ENCODE measurements at places on chromosomes 12 and 14.
A peak's percentile ranks its signal among the peaks of the same experiment; 100 is the strongest.

DNA sequence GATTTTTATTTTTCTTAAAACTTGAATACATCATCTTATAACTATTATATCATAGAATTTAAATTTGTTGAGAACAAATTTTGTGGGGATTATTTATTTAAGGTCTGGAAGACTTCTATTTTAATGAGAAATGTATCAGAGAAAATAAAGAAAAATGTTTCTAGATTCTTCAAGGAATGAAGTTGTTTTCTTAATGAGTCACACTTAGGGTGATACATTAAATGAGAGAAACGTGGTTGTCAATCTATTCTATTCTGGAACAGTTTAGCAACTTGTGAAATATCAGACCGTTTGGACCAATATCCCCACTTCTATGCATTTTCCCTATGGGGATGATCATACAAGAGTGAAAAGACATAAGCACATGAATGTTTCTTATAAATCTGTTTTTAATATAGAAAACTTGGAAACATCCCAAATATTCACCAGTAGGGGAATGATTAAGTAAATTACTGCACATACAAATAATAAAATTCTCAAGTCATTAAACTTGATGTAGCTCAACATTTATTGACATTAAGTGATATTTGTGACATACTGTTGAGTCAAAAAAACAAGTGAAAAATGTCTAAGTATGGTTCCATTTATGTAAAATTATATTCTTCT lies 88.5 kb downstream of the E2F7 start:
- DNase-seq, result no peak

- no peak for DNase-seq
Observed at GRCh38 chr14:49975276-49975675, 82.4 kb downstream of the ARF6 start.

DNA sequence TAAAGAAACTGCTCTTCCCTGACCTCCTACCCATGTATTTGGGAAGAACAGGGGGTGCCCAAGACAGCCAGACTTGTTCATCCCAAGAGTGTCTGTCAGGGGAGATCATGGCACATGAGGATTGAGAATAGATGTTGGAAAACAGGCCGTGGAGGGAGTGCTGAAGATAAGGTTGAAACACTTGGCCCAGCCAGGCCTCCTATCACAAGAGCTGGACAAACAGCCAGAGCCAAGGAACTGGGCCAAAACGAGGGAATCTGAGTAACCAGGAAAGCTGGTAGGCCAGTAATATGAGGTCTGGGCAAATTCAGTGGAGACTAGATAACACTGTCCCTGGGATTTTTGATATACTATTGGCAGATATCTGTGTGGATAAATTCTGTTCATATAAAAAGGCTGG lies 161.7 kb downstream of the TMX1 start:
- DNase-seq, result no peak

DNA sequence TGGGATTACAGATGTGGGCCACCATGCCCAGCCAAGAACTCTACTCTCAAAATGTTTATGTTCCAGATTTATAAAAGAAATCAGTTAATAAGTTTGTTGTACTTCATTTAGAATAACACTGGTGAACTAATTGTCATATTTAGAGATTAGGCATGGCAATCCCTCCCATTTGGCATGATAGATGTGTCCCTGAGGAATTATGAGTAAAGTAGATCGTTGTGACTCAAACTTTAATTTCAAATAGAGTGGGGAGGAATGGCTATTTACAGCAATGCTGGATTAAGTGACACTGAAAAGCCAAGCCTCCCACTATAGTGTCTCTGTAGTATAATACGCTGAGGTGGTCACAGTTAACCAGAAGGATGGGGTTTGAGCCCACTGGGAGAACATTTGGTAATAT lies 39.3 kb upstream of the RTRAF start:
- no peak for DNase-seq

- no peak for DNase-seq
Observed at GRCh38 chr14:24631749-24632335, 2.1 kb downstream of the GZMB start.

DNA sequence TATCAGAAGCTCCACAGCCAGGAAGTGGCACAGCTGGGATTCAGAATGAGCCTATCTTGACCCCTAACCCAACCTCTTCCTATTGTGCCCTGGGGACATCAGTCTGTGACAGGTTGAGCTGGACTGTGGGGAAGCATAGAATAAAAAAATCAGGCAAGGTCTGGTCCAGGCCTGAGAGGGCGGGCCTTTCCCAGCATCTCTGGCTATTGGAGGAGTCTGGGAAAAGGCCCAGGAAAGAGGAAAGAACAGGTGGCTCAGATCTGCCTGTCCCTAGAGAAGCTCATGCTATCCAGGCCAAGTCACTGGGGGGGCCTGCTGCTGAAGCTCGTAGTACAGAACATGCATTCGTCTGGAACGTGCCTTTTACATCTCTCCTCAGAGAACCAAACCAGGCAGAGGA lies 100.5 kb downstream of the PPM1H start:
- no peak for DNase-seq

GRCh38 chr12:89875225-89875624 lies 166.6 kb upstream of the ATP2B1 start:
- DNase-seq, result no peak

DNA sequence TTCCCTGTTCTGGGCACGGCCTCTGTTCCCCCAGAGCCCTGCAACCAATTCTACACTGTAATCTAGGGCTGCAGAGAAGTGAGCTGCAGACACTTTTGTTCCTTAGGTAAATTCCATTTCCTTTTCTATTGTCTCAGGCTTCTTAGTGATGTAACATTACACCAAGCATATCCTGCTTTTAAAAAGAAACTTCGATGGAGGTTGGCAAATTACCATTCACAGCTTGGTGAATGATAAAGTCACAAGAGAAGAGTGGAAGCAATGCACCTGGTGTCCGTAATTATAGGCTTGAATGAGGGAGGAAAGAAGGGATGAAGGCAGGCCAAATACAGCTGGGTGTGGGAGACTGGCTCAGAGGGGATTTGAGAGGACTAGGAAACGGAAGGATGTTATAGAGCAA lies 68.6 kb downstream of the PPM1A start:
- DNase-seq, result no peak

GRCh38 chr14:35159742-35160409 lies 37.5 kb downstream of the PRORP start:
- DNase-seq, result no peak

DNA sequence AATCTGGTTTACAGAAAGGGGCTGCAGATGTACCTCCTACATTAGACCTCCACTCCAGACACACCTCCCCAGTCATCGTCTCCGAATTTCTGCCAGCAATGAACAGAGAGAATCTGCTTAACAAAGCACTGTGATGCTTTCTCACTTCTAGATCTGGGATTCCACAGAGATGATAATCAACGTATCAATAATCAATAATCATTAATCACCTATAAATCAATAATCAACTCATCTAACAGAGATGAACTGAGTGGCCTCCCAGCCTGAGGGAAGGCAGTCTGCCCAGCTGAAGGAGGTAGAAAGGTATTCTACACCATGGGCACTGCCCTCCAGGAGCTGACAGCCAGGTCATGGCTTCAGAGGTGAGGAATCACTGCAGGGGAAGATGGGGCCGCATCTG lies 183.2 kb downstream of the TMEM132D start:
- no peak for DNase-seq

DNA sequence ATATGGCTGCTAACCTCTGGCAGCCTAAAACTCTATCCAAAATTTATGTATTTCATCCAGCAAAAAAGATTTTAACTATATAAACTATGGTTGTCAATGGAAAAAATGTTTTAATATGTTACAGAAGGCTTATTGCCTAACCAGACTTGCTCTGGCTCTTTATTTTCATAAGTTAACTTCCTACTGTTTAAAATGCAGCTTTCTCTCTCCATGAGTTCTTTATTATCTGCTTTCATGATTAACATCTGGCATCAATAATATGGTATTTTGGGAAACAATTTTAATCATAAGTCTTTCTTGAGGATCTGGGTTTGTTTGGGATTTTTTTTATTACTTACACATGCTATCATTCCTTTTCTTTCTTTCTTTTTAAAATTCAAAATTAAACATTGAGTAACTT lies 20.5 kb downstream of the KERA start:
- DNase-seq, result no peak

DNA sequence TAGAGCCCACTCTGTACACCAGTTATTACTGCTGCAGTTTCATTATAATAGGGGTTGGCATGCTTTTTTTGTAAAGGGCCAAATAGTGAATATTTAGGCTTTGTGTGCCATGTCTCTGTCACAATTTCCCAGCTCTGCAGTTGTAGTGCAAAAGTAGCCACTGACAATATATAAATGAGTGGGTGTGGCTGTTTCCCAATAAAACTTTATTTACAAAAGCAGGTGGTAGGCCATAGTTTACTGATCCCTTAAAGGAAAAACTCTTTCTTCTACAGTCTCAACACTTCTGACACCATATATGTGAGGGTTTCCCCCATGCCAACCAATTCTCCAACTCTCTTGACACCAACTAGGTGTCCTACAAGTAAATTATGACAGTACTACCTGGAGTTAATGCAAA lies 110.2 kb upstream of the NAP1L1 start:
- DNase-seq, result no peak

GRCh38 chr14:67943947-67944346 lies 124.4 kb downstream of the RAD51B start:
- DNase-seq, result peak; percentile 18

DNA sequence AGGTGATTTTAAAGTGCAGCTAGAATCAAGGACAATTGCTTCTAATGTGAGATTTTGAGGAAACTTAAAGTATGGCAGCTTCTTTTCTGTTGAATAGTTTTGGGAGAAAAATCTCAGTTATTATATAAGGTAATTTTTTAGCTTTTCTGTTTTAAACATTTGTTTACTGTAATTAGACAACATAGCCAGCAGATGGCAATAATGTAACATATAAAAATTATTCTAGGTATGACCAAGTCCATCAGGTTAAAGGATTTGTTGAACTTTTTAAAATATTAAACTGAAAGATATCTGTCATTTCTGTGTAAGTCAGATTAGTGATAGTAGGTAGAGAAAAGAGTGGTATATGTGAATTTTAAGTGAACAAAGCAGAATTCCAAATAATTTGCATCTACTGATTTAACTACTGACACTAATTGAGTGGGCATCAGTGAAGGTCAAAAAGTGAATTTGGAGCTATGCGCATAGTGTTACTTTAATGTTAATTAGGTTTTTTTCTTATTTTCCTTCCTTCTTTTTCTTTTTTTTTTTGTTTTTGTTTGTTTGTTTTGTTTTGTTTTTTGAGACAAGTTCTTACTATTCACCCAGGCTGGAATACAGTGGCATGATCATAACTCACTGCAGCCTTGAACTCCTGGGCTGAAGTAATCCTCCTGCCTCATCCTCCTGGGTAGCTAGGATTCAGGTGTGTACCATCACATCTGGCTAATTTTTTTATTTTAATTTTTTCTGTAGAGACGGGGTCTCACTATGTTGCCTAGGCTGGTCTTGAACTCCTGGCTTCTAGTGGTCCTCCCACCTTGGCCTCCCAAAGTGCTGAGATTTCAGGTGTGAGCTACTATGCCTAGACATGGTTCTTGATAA lies 18.6 kb downstream of the PRORP start:
- DNase-seq, result no peak

GRCh38 chr12:1350934-1351240 lies 243.5 kb downstream of the FBXL14 start:
- DNase-seq, result no peak

DNA sequence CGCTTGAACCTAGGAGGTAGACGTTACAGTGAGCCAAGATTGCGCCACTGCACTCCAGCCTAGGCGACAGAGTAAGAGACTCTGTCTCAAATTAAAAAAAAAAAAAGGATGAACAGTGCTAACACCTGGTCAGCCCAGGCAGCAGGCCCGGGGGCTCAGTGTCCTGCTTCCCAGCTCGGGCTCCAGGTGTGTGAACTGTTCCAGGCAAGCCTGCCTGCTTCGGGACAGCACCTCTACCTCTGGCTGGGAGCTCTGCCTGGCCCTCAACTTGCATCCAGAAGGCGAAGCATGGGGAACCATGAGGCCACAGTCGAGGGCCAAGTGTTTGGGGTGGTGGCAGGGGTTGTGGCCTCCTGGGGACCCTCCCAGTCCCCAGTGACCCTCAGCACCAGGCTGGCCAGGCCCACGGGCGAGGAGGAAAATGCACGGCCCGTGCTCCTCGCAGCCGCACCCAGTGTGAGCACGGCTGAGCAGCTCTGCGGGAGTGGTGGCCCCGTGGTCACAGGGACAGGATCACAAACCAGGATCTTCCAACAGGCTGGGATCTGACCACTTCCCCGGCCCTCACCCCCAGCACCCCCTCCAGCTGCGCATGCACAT lies 15.5 kb downstream of the CDCA4 start:
- DNase-seq, result no peak

- DNase-seq, result no peak
Observed at GRCh38 chr12:18849080-18849479, 111.2 kb downstream of the CAPZA3 start.

- DNase-seq, result no peak
Observed at GRCh38 chr14:102097441-102098135, 10.7 kb upstream of the HSP90AA1 start.

DNA sequence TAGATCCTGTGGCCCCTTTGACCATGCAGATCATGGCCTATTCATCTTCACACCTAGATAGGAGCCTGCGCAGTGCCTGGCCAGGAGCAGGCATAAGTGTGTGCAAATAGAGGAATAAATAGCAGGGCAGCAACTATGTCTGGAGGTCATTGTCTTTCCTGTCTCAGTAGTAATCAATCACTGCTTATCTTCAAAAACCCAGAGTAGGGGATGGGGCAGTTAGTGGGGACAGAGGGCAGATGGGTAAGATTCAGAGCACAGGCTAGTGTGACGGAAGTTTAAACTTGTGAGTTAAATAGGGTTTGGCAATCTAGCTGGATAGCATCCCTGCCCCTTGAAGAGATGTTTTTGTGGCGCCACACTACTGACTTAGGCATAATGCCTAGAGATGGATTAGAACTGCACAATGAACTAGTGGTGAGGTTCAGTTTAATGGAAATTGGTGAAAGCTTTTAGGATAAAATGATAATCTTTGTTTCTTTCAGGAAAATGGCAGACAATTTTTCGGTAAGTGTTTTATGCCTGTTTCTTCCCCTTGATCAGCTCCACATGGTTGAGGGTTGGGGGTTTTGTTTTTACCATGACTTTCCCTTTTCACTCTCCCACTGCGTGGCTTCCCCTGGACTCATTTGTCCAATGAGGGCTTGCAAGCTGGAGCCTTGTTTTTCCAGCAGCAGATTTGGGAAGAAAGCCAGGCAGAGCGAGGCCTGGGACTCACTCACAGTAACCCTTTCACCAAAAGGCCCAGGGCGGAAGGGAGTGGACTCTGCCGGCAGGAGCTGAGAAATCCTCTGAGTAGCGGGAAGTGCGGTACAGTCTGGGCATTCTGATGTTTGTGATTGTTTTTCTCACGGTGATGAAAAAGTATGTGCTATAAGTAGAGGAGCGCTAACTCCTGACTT lies 8.1 kb downstream of the LGALS3 start:
- DNase-seq, result no peak

DNA sequence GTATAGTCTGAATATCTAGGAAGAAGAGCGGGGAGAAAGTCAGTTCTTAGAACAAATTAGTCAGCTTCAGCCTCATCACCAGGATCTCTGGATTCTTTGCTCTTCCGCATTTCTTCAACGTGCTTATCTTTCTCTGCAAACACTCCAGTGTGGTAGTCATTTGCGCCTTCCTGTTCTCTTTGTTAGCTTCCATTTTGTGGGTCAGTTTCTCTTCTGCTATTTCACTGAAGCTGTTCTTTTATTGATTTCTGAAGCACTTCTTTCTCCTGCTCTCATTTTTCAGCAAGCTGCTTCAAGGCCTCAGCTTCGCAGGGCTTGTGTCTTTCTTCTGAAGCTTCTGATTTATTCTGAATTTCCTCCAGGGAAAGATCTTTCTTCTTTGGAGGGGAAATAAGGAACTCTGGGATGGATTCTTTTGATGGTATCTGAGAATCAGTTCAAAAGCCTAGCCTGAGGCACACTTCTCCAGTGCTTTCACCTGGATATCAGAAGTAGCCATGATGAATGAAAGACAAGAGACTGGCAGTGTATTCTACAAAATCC lies 13.5 kb downstream of the AMN1 start:
- no peak for DNase-seq

Measured in stimulated activated CD4-positive, alpha-beta T cell treated with anti-CD3 and anti-CD28 coated beads, Interleukin-12 subunit alpha, Interleukin-12 subunit beta, amount 100 ng/mL, for 24 hours (primary cell).